Choroid plexus epithelial cell (primary cell): ENCODE measurements at places on chromosomes 3 and 15.
A peak's percentile ranks its signal among the peaks of the same experiment; 100 is the strongest.

- no peak for DNase-seq
These were observed 268.1 kb upstream of the CRBN start for GRCh38 chr3:3447641-3448040.

GRCh38 chr3:192130534-192131132 lies 596.7 kb downstream of the FGF12 start:
- peak; percentile 53 for DNase-seq

- peak; percentile 60 for DNase-seq
These were observed 91.3 kb downstream of the PLXNA1 start for GRCh38 chr3:127073941-127074820.

GRCh38 chr15:40785814-40786213 lies 16.0 kb downstream of the C15orf62 start:
- peak; percentile 30 for DNase-seq

DNA sequence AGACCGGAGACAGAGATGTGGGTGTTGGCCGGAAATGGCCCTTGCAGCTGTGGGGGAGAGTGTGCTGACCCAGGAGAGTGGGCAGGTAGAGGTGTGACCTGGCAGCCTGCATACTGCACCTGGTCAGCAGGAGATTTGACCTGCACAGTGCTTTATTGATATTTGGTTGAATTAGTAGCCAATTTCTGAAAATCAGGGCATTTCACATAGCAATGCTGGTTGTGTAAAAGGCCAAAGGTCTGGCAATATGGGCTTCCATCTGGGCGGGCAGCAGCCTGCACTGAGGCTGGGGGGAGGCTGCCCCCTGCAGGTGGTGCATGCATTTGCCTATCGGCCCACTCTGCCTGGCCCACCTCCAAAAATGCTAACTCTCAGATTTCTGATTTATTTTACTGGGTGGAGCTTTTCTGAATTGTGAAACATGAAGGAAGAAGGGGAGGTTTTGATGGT lies 9.4 kb upstream of the MGLL start:
- peak; percentile 64 for DNase-seq

- DNase-seq, result no peak
These were observed 52.6 kb downstream of the LRRC28 start for GRCh38 chr15:99303907-99304306.

GRCh38 chr3:189727898-189728297 lies 96.7 kb downstream of the TP63 start:
- DNase-seq, result no peak
